ENCODE measurements at places on chromosomes 3 and 15.

- DNase-seq, result no peak
Measured at GRCh38 chr3:141009496-141009895, 41.7 kb upstream of the SPSB4 start.

- DNase-seq, result no peak
Measured at GRCh38 chr3:30578479-30578878, 27.9 kb upstream of the TGFBR2 start.

DNA sequence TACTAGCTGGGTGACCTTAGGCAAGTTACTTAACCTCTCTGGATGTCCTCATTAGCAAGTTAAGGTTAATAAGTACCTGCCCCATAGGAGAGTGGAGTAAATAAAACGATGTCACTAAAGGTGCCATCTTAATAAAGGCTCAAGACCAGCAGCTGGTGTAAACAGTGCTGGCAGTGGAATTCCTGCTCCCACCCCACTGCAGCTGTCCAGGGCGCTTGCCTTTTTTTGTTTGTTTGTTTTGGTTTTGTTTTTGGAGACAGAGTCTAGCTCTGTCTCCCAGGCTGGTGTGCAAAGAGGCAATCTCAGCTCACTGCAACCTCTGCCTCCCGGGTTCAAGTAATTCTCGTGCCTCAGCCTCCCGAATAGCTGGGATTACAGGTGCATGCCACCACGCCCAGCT lies 28.9 kb downstream of the IDH3A start:
- DNase-seq, result no peak

- DNase-seq, result no peak
Measured at GRCh38 chr3:29280404-29281093, at the start of gene RBMS3. Gene RBMS3 (plus strand): TSS chr3:29281071.

GRCh38 chr3:12473511-12473910 lies 10.8 kb upstream of the TSEN2 start:
- no peak for DNase-seq

DNA sequence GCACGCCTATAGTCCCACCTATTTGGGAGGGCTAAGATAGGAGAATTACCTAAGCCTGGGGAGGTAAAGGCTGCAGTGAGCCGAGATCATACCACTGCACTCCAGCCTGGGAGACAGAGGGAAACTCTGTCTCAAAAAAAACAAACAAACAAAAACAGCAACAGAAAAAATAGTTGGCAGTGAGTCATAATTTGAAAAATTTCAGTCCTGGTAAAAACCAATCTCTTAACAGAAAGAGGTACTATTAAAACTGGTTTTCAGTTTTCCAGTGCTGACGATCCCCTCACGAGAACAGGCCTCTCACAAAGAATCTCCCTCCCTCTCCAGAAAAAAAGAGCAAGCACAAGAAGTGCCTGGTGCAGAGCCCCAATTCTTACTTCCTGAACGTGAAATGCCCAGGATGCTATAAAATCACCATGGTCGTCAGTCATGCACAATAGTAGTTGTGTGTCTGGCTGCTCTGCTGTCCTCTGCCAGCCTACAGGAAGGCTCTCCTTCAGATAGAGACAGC lies 22.8 kb upstream of the MAP4 start:
- no peak for DNase-seq

GRCh38 chr15:43516185-43516584 lies 1.2 kb upstream of the MAP1A start:
- DNase-seq, result no peak

DNA sequence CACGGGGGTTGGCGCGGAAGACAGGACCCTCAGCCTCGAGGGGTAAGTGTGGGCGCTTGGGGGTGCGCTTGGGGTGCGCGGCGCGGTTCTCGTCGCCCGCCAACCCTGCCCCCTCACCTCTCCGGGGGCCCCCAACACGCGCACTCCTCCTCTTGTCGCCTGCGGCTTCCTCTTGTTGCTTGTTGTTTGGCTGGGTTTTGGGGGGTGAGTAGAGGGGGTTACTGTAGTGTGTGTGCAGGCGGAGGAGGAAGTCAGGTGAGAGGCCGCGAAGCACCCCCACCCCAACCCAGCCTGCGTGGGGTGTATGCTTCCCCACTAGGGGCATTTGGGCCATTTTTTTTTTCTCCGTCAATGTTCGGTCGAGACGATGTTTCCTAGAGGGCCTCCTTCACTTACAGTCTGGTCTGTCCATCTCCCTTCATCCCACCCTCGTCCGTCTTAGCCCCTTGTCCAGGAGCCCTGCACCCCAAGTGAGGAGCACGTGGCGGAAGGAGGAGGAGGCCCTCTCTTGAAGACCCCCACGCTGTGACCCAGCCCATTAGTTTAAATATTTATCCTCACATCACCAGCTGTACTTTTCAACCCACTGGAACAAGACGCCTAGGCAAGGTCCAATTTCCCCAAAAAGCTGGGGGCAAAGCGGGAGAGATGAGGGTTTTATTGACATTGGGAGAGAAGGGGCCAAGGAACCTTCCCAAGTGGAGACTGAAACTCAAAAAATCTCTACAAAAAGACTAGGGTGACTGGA lies 20.4 kb upstream of the SATB1 start:
- DNase-seq, result no peak

GRCh38 chr15:48596841-48597240 lies 48.7 kb downstream of the FBN1 start:
- no peak for DNase-seq

- no peak for DNase-seq
Measured at GRCh38 chr3:29186982-29187725, 93.7 kb upstream of the RBMS3 start.

GRCh38 chr3:181956122-181956521 lies 244.4 kb downstream of the SOX2 start:
- no peak for DNase-seq

DNA sequence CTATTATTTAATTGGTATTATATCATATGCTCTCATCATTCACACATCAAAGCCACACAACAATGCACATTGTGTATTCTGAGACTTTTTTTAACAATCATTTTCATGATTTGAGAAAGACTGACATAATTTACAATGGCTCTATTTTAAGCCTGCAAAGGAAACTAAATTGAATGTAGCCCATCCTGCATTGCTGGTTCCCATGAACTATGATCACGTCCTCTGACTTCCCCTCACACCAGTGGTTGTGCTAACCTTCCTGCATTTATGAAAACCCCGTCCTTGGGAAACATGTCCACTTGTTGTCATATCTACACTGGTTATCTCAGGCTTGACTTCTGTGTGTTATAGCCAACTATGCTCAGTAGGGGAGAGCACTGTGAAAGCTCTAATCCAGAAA lies 546.2 kb downstream of the MECOM start:
- DNase-seq, result no peak

DNA sequence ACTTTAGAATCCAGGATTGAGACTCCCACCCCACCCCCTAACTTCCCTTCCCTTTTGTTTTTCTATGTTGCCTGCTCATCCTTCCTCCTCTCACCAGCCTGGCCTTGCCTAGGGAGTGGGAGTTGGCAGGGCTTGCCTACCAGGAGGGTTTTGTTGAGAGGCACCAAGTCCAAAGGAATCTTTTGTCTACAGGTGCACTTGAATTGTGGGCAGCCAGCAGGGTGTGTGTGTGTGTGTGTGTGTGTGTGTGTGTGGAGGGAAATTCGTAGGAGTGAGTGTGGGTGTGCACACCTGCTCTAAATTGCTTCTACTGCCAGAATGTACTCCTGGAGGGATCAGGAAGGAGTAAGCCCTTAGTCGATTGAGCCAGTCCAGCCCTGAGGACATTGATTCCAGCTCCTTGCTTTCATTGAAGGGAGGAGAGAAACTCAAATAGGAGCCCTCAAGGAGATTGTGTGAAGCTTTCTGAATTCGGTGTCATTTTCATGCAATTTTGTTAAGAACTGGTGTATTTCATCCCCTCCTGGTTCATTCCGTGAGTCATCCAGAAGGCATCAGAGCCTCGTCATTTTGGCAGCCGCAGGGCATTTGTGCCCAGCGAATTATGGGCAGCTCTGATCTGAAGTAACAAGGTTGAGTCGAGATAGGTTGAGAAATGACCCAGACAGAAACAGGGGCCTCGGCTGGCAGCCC lies 112.1 kb downstream of the SLCO3A1 start:
- no peak for DNase-seq

DNA sequence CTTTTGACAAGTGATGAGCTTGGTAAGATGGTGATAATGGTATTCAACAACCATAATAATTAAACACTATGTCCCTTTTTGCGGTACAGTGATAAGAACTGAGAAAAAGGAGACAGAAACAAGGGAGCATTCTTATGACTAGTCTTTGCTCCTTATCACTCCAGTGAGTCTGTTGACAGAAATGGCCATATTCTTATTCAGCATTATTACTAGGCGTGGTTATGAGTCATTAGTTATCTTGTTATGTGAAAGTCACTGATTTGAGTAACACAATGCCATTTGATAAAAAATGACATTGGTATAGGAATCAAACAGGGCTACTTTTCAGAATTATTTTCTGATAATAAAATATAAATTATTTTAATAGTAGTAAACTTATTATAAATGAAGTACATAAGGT lies 193.5 kb downstream of the C3orf38 start:
- DNase-seq, result peak; percentile 90

DNA sequence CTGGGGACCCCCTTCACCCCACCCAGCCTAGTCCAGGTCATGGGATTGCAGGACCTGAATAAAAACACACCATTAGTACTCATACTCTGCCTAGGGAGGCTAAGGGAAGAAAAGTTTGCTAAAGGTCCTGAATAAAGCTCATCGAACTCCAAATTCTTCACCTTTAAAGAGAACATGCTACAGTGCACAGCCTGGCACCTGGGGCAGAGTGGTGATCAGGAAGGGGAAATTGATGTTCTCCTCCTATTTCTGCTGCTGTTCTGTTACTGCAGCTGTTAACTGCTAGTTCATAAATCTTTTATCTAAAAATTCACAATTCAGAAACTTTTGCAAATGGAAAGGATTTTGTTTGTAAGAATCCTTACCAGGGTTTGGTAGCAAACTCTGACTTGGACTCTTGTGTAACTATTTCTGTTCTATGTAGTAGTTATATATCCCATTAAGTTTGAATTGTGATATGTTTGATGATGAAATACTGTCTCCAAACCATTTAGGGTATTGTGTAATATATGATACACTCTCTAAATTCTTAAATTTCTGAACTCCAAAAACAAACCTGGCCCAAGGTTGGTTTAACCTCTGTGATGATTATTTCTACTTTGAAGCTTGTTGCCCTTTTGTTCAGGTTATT lies 27.9 kb downstream of the MCTP2 start:
- DNase-seq, result no peak

GRCh38 chr3:29610781-29611180 lies 329.9 kb downstream of the RBMS3 start:
- no peak for DNase-seq

DNA sequence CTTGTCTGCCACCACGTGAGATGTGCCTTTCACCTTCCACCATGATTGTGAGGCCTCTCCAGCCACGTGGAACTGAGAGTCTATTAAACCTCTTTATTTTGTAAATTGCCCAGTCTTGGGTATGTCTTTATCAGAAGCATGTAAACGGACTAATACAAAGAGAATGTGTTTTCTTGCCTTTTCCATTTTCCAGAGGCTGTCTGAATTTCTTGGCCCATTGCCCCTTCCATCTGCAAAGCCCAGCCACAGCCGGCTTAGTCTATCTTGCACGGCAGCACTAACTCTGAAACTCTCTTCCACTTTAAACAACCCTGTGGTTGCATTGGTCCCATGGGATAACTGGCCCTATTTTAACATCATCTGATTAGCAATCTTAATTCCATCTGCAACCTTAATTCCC lies 215.3 kb downstream of the LRTM1 start:
- no peak for DNase-seq

DNA sequence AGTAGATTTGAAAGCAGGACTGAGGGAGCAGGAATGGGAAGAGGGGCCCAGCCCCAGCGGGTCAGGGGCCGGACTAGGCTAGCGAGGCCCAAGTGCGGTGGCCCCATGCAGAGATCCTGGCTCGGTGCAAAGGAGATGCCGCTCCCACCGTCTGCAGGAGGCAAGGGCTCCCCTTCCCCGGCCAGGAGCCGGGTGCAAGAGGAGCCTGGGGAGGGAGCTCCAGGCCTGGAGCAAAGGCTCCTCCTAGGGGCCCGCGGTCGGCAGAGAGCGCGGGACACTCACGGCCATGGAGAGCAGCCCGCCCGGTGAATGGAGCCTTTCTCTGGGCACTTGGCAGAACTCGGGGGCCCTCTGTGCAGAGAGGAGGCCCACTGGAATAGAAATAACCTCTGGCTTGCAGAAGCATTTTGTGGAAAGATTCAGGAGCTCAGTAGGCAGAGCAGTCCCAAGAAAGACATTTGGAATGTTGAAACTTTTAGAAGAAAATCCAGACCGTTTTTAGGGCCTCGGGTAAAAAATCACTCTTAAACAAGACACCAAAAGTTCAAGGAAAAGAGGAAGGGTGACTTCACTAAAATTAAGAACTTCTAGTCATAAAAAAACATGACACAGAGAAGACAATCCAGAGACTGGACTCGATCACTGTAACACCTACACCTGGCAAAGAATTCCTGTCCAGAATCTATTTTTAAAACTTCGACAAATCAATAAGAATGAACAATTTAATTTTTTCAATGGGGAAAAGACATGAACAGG lies 43.0 kb upstream of the USP3 start:
- no peak for DNase-seq
